ENCODE measurements at places on chromosomes 6 and 20. TPM values are rescaled to one million over a fixed set of nuclear protein-coding genes. Genes with fewer than 3 reads are reported as not detected.
A peak's percentile ranks its signal among the peaks of the same experiment; 100 is the strongest.

Gene LIME1
- 12.1 TPM for total RNA-seq

Gene ALDH8A1
- 11.2 TPM for total RNA-seq

Gene TRIM40
- not detected for total RNA-seq

Gene STX11
- 6.7 TPM for total RNA-seq

Gene STX7
- 77.9 TPM for total RNA-seq

Gene ALDH5A1
- total RNA-seq: 10.4 TPM

Gene OLIG3
- not detected for total RNA-seq

Gene CLVS2
- not detected for total RNA-seq

Gene ELOVL2
- 0.79 TPM for total RNA-seq

Gene TCP11
- 0.50 TPM for total RNA-seq

GRCh38 chr6:128144320-128144719, 243.5 kb upstream of the THEMIS start:
- H3K27ac ChIP-seq: no peak overlapping the region
- H3K36me3 ChIP-seq: no peaks in the 10 kb centered on the region
- H3K27me3 ChIP-seq: no peaks in the 10 kb centered on the region
- no peaks in the 10 kb centered on the region for H3K4me1 ChIP-seq

- H3K27ac ChIP-seq: no peak overlapping the region
- H3K27me3 ChIP-seq: no peaks in the 10 kb centered on the region
- DNase-seq: peak; percentile 63
- H3K4me3 ChIP-seq: peak overlapping the region; percentile 22
- H3K36me3 ChIP-seq: no peaks in the 10 kb centered on the region
- peaks cover 16% of the 10 kb centered on the region for H3K4me1 ChIP-seq
Observed at GRCh38 chr6:143745166-143746133, 67.7 kb downstream of the PHACTR2 start.

DNA sequence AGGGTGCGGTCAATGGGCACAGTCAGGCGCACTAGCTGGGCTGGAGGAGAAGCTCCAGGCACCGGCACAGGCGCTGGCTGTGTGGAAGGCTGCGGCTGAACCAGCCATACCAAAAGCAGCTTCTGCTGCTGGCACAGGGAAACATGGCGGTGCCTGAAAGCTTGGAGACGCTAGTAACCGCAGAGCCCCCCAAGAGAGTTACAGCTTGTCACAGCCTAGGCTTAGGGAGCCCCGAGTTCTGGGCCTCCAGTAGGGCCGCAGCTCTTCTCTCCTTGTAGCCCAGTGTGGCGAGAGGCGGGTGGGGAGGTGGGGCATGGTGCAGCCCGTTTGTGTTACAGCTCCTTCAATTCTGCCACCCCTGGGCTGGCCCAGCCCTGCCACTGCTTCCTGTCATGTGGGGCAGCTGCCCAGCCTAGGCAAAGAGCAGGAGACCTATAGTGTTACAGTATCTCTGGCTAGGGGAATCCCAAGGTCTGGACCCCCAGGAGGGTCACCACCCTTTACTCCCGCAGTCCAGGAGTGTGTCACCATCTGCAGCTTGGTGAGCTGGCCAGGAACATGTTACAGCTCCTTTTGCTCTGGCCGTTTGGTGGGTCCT, 58.6 kb upstream of the MANEA start:
- H3K4me1 ChIP-seq: no peaks in the 10 kb centered on the region
- H3K27ac ChIP-seq: no peak overlapping the region
- no peak for DNase-seq
- no peaks in the 10 kb centered on the region for H3K27me3 ChIP-seq
- no peaks in the 10 kb centered on the region for H3K36me3 ChIP-seq
- no peak overlapping the region for H3K4me3 ChIP-seq

DNA sequence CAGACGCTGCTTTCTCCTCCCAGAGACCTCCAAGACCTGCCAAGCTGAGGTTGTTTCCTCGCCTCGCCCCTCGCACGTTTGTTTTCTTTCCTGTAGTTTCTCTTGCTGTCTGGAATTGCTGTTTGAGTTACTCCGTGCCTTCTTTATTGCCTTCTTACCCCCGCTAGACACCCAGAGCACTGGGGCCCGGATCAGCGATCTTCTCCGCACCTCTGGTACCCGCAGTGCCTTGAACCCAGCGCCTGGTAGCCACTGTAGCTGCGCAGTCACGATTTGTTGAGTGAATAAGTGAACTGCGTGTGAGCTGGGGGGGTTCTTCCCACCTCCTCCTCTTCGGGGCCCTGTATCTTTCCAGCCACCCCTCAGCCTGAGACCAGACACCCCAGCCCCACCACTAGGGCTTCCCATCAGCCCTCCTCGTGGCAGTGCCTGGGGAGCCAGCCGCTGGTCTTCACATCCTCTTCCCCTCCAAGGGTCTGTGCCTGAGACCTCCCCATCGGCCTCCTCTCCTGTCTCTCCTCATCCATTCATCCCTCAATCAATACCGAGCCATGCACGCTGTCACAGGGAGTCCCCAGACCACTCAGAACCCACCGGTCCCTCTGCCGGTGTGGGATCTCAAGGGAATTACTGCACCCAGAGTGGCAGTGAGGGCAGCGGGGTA, 849 bp upstream of the BMP7 start:
- H3K36me3 ChIP-seq: no peaks in the 10 kb centered on the region
- H3K27me3 ChIP-seq: no peaks in the 10 kb centered on the region
- DNase-seq: no peak
- no peaks in the 10 kb centered on the region for H3K4me1 ChIP-seq
- no peak overlapping the region for H3K27ac ChIP-seq

GRCh38 chr20:11551479-11551878, 366.2 kb upstream of the BTBD3 start:
- no peak overlapping the region for H3K4me3 ChIP-seq
- no peaks in the 10 kb centered on the region for H3K36me3 ChIP-seq
- no peak overlapping the region for H3K27ac ChIP-seq

DNA sequence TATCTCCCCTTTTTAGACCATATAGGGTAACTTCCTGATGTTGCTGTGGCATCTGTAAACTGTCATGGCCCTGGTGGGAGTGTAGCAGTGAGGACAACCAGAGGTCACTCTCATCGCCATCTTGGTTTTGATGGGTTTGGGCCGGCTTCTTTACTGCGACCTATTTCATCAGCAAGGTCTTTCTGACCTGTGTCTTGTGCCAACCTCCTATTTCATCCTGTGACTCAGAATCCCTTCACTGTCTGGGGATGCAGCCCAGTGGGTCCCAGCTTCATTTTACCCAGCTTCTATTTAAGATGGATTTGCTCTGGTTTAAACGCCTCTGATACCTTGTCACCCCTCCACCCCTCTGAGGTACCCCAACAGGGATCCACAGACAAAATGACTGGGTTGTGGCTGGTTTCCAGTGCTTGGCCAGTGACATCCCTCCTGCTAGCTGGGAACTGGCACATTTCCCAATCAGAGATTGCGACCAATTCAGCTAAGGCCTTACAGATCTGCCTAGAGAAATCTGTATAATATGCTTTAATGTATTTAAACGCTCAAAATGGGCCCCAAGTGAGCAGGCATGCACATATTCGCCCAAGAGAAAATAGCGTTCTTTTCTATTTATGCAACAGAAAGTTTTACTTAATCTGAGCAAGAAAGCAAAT, 315.6 kb upstream of the QKI start:
- no peak overlapping the region for H3K4me3 ChIP-seq
- H3K36me3 ChIP-seq: no peaks in the 10 kb centered on the region
- no peak overlapping the region for H3K27ac ChIP-seq
- no peak for DNase-seq
- no peaks in the 10 kb centered on the region for H3K27me3 ChIP-seq

- no peak for DNase-seq
- H3K4me1 ChIP-seq: no peaks in the 10 kb centered on the region
- no peak overlapping the region for H3K27ac ChIP-seq
- H3K4me3 ChIP-seq: no peak overlapping the region
Observed at GRCh38 chr20:13205425-13205824, 15.6 kb upstream of the ISM1 start.

DNA sequence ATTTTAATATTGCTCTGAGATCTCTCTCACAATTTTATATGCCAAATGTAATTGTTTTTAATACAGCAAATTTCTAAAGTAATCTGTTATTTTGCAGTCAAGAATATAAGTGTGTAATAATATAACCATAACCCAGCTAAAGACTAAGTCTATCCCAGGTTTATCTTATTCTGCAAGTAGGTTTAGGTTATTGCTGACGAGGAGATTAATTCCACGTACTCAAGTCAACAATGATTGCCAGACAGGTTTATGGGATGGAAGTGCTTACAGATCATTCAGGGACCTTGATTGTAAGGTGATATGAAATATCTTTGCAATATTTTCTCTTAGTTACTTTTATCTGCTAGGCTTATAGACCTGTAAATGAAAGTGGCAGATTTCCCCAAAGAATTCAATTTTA, 698.3 kb downstream of the HDGFL1 start:
- H3K27me3 ChIP-seq: no peaks in the 10 kb centered on the region
- no peak overlapping the region for H3K4me3 ChIP-seq
- no peaks in the 10 kb centered on the region for H3K36me3 ChIP-seq
- no peak overlapping the region for H3K27ac ChIP-seq
- no peaks in the 10 kb centered on the region for H3K4me1 ChIP-seq

- H3K27me3 ChIP-seq: no peaks in the 10 kb centered on the region
- H3K4me1 ChIP-seq: no peaks in the 10 kb centered on the region
- no peak overlapping the region for H3K4me3 ChIP-seq
- H3K36me3 ChIP-seq: peaks cover 9% of the 10 kb centered on the region
- no peak for DNase-seq
Observed at GRCh38 chr20:3586093-3586492, 77.1 kb downstream of the GFRA4 start.

DNA sequence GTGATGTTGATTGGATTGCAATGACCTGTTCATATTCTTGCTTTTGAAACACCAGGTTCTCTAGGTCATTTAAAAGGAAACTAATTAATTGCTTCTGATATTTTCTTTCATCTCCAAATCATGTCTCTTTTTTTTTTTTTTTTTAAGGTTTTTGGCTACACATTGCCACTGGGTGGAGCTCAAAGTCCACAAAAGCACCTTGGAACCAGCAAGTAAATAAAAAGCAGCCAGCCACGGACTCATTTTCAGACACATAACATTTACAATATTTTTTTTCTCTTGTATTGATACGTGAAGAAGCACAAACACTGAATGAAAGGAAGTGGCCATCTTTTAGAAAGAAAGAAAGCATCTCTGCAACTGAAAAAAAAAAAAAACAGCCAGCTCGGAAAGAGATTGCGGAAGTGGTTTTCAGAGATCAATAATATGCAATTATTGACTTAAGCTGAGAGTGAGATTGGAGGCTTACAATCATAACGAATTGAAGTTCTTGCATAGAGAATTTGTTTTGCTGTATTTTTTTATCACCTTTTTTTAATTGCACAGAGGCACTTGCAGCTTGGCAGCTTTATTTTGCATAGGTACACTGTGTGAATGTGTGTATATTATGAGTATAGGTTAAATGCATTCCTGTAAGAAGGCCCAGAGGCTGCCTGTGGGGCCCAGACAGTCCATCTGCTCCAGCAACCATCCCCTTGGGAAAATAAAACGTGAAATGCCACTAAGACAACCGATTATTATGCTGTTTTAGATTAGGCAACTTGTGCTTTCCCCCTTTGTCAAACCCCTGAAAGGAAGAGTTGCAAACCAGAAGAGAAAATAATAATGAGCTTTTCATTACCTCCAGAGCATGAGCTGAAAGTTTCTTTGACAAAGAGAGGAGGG, 28.2 kb downstream of the CGA start:
- DNase-seq: no peak
- H3K4me3 ChIP-seq: no peak overlapping the region
- H3K27me3 ChIP-seq: no peaks in the 10 kb centered on the region
- H3K36me3 ChIP-seq: no peaks in the 10 kb centered on the region
- H3K27ac ChIP-seq: no peak overlapping the region

GRCh38 chr6:6405031-6405430, 84.6 kb upstream of the F13A1 start:
- no peak overlapping the region for H3K27ac ChIP-seq
- H3K4me1 ChIP-seq: no peaks in the 10 kb centered on the region
- no peak overlapping the region for H3K4me3 ChIP-seq
- no peak for DNase-seq

- no peak overlapping the region for H3K4me3 ChIP-seq
- DNase-seq: no peak
- H3K27me3 ChIP-seq: no peaks in the 10 kb centered on the region
- no peak overlapping the region for H3K27ac ChIP-seq
- H3K4me1 ChIP-seq: no peaks in the 10 kb centered on the region
Observed at GRCh38 chr20:19725814-19726525, 32.1 kb upstream of the RIN2 start.

DNA sequence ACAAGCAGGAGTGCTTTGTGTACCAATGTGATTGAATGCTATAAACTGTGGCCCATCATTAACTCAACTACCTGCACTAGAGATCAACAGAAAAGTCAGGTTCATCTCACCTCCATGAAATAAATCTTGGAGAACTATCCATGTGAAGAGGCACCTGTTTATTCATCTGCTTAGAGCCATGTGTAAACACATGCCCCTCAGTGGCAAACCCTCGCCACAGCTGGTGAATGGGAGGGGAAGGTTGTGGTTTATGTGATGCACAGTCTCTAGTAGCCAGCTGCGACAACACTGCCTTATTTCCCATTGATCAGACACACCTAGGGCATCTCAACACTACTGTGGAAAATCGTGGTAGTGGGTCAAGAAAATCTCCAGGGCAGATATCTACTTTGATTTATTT, 640.2 kb downstream of the PTPRT start:
- no peak overlapping the region for H3K4me3 ChIP-seq
- no peaks in the 10 kb centered on the region for H3K4me1 ChIP-seq
- H3K27me3 ChIP-seq: no peaks in the 10 kb centered on the region
- DNase-seq: no peak

DNA sequence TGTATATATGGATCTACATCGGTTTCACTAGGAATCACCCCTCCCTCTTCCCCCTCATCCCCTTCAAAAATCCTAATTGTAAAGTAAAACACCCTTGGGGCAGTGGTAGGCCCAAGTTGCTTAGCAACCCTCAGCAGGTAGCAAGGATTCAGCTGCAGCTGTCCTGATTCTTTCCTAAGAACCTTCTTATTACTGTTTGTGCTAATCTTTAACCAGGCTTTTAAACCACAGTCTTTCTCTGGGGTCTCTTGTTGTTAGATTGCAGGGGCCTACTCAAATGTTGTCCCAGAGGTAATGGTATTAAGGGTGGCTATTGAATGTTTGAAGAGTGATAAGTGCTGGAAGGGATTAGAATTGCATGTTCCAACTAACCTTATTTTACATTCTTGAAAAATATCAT, 46.4 kb downstream of the PRL start:
- DNase-seq: no peak
- no peaks in the 10 kb centered on the region for H3K27me3 ChIP-seq
- H3K27ac ChIP-seq: no peak overlapping the region
- no peak overlapping the region for H3K4me3 ChIP-seq

DNA sequence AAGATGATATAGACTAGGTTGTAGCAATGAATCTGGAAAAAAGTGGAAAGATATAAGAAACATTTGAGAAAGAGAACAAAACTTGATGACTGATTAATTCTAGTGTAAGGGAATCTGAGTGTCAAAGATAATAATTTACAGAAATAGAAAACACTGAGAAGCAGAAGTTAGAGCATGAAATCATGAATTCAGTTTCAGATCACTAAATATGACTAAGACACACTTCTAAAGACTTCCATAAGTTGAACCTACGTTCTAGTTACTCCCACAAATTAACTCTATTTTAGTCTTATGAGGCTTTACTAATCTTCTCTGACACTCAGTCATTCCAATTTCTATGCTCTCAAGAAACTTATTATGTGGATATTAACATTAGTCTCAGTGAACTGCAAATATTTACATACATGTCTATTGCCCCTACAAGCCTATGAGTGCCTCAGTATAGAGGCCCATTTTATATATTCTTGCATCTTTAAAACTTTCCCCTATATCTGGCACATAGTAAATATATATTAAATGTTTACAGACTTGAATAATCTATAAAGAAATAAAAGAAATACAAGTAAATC, 30.4 kb downstream of the IBTK start:
- no peaks in the 10 kb centered on the region for H3K27me3 ChIP-seq
- no peak for DNase-seq
- no peak overlapping the region for H3K27ac ChIP-seq

- no peak overlapping the region for H3K27ac ChIP-seq
- H3K36me3 ChIP-seq: no peaks in the 10 kb centered on the region
- no peak for DNase-seq
- no peaks in the 10 kb centered on the region for H3K4me1 ChIP-seq
Observed at GRCh38 chr20:61719691-61720347, 345.9 kb downstream of the TAF4 start.

Measured in kidney (tissue), 22 donors.